ENCODE measurements at places on chromosomes 2 and 18.

DNA sequence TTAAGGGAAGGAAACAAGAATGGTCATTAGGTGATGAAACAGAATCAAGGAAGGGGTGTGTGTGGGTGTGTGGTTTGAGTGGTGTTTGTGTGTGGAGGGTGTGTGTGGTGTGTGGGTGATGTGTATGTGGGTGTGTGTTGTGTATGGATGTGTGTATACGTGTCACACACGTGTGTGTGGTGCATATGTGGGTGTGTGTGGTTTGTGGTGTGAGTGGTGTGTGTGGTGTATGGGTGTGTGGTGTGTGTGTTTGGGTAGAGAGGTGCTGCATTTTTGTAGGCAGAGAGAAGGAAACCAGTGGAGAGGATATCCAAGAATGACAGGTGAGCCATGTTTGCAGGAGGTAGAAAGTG, 1.1 kb upstream of the CEP192 start:
- DNase-seq: no peak

DNA sequence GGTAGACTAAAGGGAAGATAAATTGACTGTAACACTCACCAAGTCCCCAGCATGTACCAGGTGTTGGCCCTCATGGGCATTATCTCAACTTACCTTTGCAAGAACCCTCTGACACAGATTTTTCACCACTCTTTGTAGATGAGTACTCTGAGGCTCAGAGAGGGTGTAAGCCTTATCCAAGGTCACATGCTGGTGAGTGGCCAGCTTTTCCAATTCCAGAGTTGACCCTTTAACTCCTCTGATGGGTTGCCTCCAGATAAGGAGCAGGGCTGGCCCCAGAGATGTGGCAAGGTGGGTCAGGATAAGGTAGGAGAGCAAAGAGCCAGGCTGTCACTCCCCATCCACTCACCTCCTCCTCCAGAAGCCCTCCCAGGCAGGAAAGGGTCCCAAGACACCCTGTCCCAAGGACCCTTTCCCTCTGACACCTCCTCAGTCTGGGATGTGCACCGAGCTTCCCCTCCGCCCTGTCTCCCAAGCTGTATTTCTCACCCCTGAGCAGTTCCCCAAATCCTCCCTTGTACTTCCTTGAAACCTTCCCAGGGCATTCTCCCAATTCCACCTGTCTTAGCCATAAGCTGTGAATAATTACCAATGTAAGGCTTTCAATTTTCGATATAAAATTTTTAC, 165.9 kb downstream of the ZFP36L2 start:
- no peak for DNase-seq

DNA sequence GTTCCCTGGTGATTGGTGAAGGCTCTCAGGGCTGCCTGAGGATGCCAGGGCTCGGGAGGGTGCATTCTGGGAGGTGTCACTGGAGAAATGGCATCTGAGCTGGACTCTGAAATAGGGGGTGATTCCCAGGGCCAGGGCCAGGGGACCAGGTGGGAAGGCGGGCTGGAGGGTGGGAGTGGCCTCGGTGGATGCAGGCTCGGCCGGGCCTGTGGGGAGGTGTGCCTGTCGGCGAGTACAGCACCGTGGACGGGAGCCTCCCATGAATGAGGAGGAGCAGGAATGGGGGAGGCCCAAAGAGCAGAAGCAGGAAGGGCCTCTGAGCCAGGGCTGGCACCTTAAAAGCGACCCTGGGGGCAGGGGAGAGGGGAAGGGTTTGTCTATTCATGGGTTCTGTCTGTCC, 116.8 kb downstream of the GBX2 start:
- DNase-seq: no peak

- DNase-seq: no peak
Observed at GRCh38 chr2:33230195-33230594, 246.3 kb upstream of the RASGRP3 start.

- DNase-seq: no peak
Observed at GRCh38 chr2:148602885-148603561, 41.5 kb upstream of the EPC2 start.

GRCh38 chr2:71544919-71545571, 91.7 kb downstream of the DYSF start:
- DNase-seq: no peak

- DNase-seq: no peak
Observed at GRCh38 chr2:34178482-34178881, 579.4 kb upstream of the FAM98A start.

All from ELF-1 (cell line).